Erythroblast (primary cell): ENCODE measurements at places on chromosomes 2 and 18.

DNA sequence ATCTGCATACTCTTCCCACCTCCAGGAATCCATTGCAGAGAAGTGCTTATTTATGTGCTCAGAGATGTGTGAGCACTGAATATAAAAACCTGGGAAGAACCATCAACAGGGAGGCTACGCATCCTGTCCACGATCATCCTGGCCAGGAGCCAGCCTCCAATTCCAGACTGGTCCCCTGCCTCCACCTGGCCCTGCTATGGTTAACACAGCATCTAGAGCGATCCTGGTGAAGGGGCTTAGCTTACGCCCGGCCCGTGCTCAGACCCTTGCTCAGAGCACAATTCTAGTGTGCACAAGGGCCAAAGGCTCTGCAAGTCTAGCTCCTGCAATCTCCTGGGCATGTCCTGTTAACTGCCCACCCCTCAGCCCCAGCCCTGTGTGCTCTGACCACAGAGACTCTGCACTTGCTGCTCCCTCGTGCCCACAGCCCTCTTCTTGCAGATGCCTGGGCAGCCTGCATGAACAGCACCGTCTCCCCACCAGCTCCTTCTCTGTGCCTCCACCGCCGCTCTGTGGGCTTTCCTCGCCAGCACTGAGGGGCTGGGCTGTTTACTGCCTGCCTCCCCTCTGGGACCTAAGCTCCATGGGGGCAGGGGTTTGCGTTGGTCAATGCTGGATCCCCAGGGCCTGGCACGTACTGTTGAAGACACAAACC, 6.5 kb downstream of the PER2 start:
- DNase-seq, result no peak

DNA sequence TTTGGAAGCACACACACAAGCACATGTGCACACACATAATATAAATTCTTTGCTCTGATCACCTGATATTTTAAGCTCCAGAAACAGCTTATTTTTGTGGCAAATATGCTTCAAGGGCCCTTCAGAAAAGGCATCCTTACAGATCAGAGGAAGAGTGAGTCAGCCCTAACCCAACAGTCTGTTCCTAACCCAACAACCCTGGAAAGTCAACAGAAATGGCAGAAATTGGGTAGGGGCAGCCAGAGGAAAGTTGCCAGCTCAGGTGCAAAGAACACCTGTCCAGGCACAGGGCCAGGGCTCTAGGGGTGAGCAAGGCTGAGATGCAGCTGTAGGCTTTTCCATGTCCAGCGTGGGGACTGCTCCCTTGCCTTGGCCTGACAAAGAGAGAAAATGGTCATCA, 6.4 kb upstream of the NCKAP5 start:
- no peak for DNase-seq

GRCh38 chr2:39269941-39270340, 26.2 kb upstream of the CDKL4 start:
- no peak for DNase-seq

DNA sequence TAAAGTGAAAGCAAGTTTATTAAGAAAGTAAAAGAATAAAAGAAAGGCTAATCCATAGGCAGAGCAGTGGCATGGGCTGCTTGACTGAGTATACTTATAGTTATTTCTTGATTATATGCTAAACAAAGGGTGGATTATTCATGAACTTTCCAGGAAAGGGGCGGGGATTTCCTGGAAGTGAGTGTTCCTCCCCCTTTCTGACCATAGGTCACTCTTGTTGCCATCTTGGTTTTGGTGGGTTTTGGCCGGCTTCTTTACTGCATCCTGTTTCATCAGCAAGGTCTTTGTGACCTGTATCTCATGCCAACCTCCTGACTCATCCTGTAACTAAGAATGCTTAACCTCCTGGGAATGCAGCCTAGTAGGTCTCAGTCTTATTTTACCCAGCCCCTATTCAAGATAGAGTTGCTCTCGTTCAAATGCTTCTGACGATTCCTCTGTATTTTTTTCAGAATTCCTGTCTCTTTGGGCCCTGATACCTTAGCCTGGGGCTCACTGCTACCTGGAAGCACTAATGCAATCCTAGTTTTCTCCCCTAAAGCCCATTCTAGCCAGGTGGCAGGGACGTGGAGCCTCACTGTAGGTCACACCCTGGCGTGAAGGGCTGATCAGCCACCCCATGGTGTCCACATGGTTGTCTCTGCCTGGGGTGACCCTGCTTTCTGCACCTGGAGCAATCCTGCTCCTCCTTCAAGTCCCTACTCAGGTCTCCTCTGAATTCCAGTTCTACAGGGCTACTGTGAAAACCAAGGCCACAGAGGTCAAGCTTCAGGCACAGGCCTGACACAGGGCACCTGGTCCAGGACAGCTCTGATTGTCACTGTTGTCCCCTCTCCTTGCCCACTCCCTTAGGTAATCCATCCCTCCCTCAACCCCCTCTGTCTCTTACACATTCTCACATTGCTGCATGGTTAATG, 6.0 kb upstream of the SLC35F6 start:
- peak; percentile 72 for DNase-seq

DNA sequence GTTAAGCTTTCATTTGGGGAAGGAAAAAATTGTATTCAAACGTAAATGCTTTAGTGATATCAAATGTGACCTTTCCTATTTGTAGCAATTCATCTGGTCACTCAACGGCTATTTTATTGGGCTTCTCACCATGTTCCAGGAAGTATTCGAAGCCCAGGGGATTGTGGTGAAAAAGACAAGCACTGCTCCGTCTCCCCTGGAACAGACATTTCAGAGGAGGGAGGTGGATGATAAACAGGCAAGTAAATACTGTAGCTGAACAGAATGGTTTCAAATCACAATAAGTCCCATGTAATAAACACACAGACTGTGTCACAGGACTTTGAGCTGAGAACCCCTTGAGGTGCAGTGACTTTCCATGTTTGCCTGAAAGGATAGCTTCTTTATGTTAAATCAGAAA, 464.7 kb upstream of the HNRNPA3 start:
- DNase-seq, result no peak

DNA sequence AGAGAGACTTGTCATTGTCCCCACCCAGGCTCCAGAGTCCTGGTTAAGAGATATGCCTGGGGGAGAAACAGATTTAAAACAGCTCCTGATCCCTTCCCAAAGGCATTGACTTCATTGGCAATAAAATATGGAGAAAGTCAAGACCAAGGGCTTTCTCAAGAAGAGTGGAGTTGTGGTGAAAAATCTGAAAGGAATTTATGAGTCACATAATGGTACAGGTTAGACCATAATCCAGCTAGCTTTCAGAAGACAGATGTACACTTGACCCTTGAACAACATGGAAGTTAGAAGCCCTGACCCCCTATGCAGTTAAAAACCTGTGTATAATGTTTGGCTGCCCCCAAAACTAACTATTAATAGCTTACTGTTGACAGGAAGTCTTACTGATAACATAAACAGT, 599.1 kb upstream of the SOX11 start:
- no peak for DNase-seq

- DNase-seq, result peak; percentile 81
Measured at GRCh38 chr2:27016801-27017325, 15.9 kb upstream of the TMEM214 start.

DNA sequence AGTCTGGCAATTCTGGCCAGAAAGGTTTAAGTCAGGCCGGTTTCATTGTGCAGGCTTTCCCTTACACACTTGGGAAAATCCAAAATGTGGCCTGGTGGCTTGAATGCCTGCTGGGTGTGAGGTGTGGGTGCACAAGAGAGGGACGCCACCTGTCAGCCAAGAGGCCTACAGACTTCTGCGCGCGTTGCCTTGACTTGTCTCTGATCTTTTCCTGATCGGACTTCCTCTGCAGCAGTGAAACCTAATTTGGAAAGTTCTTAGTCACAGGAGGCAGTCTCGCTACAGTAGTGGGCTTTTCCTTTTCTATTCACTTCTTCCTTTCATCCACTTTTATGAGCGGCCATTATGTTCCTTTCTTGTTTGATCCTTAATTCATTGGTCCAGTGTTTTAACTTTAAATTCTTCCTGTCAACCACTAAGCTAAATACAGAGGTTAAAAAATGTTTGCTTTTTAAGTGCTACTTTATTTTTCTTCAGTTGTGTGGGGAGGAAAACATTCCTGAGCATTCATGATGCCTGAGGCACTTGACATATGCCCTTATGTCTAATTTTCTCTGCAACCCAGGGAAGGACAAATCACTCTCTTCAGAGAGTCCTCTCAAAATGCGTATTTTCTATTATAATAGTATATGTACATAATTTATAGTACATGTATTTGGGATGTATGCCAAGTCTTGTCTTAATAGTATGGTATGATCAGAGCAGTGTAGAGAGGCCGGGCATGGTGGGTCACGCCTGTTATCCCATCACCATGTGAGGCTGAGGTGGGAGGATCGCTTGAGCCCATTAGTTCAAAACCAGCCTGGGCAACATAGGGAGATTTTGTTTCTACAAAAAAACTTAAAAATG, 128.9 kb downstream of the WDSUB1 start:
- DNase-seq, result no peak

DNA sequence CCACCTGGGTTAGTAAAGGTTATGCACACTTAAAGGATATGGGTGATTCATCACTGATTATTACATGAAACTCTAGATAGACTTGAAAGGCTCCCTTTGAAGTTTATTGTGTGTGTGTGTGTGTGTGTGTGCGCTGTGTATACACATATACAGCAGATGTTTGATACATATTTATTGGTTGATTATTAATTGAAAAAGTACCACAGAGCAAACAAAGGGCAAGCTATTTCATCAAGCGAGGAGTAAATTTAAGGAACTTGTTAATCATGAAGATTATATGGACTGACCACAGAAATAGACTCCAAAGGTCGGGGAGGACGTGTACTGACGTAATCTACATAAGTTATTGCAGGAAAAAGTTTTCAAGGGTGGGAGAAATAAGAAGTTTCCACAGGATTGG, 617.4 kb upstream of the POU3F3 start:
- no peak for DNase-seq

GRCh38 chr2:63842149-63843061, 709 bp downstream of the UGP2 start:
- peak; percentile 67 for DNase-seq

- DNase-seq, result no peak
Measured at GRCh38 chr18:48418539-48419276, 9.5 kb upstream of the ZBTB7C start.

- no peak for DNase-seq
Measured at GRCh38 chr2:4486971-4487370, 783.6 kb downstream of the DCDC2C start.

DNA sequence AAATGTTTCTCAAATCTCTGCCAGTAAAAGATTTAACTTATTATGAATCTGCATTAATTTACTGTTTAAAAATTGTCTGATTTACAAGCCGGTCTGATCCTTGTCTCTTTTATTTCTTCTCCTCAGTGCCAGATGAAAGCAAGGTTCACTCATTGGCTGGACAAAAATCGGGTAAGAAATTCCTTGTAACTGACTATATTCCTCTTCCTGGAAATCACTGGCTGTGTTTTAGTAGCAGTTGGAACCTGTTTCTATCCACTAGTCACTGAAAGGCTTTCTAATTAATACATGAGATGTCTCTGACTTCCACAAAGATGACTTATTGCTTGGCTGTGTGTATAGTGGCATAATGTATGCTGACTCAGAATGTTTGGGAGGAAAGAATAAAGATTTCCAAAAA, 436.6 kb upstream of the NRP2 start:
- no peak for DNase-seq

DNA sequence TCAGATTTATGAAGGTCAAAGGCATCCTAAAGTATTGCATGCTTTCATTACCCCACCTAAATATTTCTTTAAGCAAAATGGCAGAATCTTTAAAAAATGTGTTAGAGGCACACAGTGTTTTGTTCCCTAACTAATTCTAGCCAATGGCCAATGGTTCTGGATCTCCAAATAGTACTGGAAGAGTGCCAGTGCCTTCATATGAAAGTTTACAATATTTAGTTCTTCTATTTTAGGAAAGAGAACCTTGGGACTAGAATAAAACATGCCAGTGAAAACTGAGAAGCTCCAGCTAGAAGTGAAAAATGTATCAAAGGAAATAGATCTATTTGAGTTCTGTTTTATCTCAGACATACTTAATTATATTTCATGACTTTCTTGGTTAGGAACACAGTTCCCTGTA, 37.1 kb downstream of the TACR1 start:
- DNase-seq, result no peak

GRCh38 chr2:43427032-43427424, 168.8 kb downstream of the THADA start:
- DNase-seq, result peak; percentile 57

GRCh38 chr2:74036450-74037195, 51.9 kb downstream of the TET3 start:
- peak; percentile 95 for DNase-seq

GRCh38 chr18:3716116-3716660, 266.2 kb downstream of the TGIF1 start:
- no peak for DNase-seq

DNA sequence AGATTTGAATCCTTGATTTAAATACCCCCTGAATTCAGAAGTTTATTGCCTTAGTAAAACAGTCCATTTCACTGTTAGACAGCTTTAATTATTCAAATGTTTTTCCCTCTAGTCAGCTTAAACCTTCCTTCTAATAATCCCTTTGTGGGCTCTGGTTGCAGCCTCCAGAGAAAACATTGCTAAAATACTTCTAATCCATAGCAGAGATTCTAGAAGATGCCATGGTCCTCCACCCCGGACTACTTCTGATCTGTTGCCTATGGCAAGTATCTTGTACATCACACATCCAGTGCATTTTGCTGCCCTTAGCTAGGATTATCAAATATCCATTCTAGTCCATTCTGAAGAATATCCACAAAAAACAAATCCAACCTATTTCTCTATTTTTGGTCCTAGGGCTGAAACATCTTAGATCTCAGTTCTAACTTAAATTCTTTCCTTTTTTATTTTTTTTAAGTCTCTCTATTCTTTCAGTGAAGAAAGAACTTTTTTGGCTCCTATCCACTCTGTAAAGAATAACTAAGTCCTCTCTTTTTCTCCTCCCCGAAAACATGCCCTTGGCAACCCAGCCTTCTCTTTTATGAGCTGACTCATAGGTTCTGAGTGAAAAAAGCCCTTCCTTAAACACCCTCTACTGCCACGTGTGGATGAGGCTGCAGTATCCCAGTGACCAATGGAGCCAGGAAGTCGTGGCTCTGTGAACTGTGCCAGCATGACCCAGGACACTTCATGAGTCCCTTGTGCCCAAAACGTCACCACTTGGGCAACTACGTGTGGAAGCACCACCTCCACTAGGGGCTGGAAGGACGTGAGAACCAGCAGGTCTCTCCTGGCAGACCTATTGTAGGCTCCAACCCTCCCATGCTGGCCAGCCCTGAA, 349.8 kb downstream of the TNS1 start:
- DNase-seq, result no peak

DNA sequence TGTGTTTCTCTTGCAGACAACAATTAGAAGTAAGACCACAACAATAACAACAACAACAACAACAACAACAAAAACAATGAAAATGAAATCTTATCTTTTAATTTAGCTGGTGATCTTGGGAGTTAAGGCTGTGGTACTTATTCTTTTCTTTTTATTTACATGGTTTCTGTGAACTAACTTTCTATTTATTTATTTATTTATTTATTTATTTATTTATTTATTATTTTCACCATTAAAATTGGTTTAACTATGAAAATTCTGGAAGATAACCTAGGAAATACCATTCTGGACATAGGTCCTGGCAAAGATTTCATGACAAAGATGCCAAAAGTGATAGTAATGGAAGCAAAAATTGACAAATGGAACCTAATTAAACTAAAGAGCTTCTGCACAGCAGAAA, 102.5 kb upstream of the PNPT1 start:
- DNase-seq, result no peak

GRCh38 chr2:241974851-241975592, 105.5 kb downstream of the RTP5 start:
- DNase-seq, result no peak
